H1 (cell line): ENCODE measurements at places on chromosomes 4 and X. TPM values are rescaled to one million over a fixed set of nuclear protein-coding genes. Genes with fewer than 3 reads are reported as not detected.

The UGT8 gene
- polyA plus RNA-seq = 11.0 and 16.9 TPM in 2 replicates

The CSAG1 gene
- polyA plus RNA-seq = not detected in 2 replicates

The SHROOM4 gene
- 1.6 and 1.7 TPM in 2 replicates for polyA plus RNA-seq

DNA sequence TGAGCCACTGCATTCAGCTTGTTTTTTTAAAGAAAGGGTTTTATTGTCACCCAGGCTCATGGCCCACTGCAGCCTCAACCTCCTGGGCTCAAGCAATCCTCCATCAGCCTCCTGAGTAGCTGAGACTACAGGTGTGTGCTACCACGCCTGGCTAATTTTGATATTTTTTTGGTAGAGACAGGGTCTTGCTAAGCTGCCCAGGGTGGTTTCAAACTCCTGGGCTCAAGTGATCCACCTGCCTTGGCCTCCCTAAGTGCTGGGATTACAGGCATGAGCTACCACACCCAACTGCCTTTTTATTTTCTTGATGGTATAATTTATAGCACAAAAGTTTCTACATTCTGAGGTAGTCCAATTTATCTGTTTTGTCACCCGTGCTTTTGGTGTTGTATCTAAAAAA lies 38.9 kb downstream of the SAT1 start:
- no peak overlapping the region for H3K4me3 ChIP-seq
- DNase-seq = no peak
- no peaks in the 10 kb centered on the region for H3K36me3 ChIP-seq
- H3K27me3 ChIP-seq = no peaks in the 10 kb centered on the region
- H3K27ac ChIP-seq = no peak overlapping the region

- no peaks in the 10 kb centered on the region for H3K36me3 ChIP-seq
- no peaks in the 10 kb centered on the region for H3K4me1 ChIP-seq
- no peak overlapping the region for H3K27ac ChIP-seq
- H3K27me3 ChIP-seq = no peaks in the 10 kb centered on the region
- no peak for DNase-seq
- no peak overlapping the region for H3K4me3 ChIP-seq
Measured at GRCh38 chr4:77433418-77433733, 172.2 kb upstream of the CXCL13 start.

- DNase-seq = no peak
- no peaks in the 10 kb centered on the region for H3K27me3 ChIP-seq
- no peak overlapping the region for H3K27ac ChIP-seq
- H3K4me1 ChIP-seq = no peaks in the 10 kb centered on the region
- no peak overlapping the region for H3K4me3 ChIP-seq
- no peaks in the 10 kb centered on the region for H3K36me3 ChIP-seq
Measured at GRCh38 chr4:94253036-94253435, 45.4 kb downstream of the SMARCAD1 start.

GRCh38 chr4:139457318-139457717 lies 3.4 kb downstream of the RAB33B start:
- no peaks in the 10 kb centered on the region for H3K27me3 ChIP-seq
- no peaks in the 10 kb centered on the region for H3K36me3 ChIP-seq
- no peak overlapping the region for H3K4me3 ChIP-seq
- no peak overlapping the region for H3K27ac ChIP-seq
- H3K4me1 ChIP-seq = peaks cover 2% of the 10 kb centered on the region; the same call in 1 of the 2 replicates
- no peak for DNase-seq

- H3K4me1 ChIP-seq = no peaks in the 10 kb centered on the region
- no peak overlapping the region for H3K4me3 ChIP-seq
- DNase-seq = no peak
Measured at GRCh38 chrX:141662781-141663180, 35.8 kb downstream of the SPANXD start.

- no peaks in the 10 kb centered on the region for H3K36me3 ChIP-seq
- no peaks in the 10 kb centered on the region for H3K4me1 ChIP-seq
- DNase-seq = no peak
- no peaks in the 10 kb centered on the region for H3K27me3 ChIP-seq
Measured at GRCh38 chr4:27828843-27829242, 968.2 kb downstream of the STIM2 start.
